Esophagus squamous epithelium (tissue), 5 donors: ENCODE measurements at places on chromosomes 6 and 20. TPM values are rescaled to one million over a fixed set of nuclear protein-coding genes. Genes with fewer than 3 reads are reported as not detected.

GRCh38 chr6:31246051-31246521, 25.8 kb downstream of the HLA-C start:
- no peak for DNase-seq

DNA sequence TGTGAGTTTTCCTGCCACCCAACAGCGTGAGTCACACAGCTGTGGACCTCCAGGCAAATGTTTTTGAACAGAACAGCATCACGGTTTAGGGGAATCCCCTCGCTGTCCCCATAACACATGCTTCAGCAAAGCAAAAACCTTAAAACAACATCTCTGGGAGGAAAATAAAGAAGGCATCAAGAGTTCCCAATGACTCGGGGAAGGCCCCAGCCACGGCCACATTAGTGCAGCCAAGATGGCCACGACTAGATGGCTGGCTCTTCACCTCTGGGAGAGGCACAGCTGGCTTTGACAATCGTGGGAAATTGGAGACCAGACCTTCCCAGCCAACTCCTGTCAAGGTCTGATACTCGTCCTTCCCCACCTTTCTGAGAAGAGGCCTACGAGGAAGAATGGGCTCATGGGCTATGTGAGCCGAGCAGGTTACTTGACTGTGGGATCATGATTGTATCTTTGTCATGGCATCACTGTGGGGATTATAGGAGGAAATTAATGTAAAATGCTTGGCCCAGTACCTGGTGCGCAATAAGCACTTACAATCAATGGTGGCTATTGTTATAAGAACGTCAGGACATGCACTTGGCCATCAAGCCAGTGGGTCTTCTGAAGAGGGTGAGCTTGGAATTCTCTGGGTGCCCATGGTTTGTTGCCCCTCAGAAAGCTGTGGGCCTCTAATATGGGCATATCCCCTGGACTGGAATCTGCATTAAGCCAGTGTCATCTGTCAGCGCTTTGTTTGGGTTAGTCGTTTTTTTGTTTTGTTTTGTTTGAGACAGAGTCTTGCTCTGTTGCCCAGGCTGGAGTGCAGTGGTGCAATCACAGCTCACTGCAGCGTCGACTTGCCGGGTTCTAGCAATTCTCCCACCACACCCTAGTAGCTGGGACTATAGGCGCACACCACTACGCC, 43.6 kb downstream of the FGD2 start:
- DNase-seq, result peak; percentile 22

GRCh38 chr6:81751388-81752083, 945 bp downstream of the TENT5A start:
- DNase-seq, result peak; percentile 12

DNA sequence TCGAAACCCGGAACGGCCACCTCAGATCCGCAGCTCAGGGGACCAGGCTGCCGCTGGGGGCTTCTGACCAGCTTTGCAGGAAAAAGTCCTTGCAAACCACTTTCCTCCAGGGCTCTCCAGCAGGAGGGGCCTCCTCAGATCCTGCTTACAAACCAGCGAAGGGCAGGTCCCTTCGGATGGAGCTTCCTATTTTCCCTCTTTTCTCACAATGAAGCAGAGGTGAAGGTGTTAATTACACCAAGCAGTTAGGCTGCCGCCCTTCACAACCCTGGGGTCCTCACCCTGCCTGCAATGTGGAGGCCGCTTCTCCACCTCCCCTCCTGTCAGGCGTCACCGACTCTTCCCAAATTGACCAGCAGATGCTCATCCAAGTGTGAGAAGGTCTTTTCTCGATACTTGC, 5.7 kb downstream of the ARHGAP40 start:
- no peak for DNase-seq

DNA sequence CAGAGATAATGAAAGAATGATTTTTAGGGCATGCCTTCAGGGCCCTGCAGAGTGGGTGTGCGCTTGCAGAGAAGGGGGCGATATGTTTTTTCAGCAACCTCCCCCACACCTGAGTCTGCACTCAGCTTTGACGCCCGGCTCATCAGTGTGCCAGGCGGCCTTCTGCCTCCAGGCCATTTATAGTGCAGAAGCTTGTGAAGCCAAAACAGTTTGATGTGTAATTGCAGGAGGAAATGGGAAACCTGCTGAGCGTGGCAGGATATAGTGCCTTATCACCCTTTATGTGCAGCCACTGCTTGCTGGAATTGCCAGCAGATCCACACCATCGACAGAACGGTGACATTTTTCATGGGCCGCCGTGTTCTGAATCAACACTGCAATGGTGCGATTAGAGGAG, 178.2 kb downstream of the CDH4 start:
- DNase-seq, result no peak

The ASIP gene
- total RNA-seq, result not detected
